ENCODE measurements at places on chromosomes 13 and 19.

- no peak for DNase-seq
These were observed 524.6 kb downstream of the EFNB2 start for GRCh38 chr13:106010836-106011235.

DNA sequence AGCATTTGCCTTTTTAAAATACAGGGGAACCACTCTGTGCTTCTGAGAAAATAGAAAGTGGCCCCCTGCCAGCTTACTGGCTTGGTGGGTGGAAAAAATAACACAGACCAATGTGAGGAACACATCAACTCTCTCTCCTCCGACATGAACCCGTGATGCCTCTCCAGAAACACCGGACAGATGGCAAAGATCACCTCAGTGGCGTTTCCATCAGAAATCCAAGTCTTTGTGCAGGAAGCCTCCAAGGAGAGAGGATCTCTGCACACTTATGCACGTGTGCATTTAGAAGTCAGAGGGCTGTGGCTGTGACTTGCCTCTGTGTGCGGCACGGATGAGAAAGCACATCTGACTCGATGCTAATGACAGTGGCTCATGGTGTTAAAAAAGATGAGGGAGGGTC lies 112.3 kb upstream of the KLF12 start:
- peak; percentile 32 for DNase-seq

DNA sequence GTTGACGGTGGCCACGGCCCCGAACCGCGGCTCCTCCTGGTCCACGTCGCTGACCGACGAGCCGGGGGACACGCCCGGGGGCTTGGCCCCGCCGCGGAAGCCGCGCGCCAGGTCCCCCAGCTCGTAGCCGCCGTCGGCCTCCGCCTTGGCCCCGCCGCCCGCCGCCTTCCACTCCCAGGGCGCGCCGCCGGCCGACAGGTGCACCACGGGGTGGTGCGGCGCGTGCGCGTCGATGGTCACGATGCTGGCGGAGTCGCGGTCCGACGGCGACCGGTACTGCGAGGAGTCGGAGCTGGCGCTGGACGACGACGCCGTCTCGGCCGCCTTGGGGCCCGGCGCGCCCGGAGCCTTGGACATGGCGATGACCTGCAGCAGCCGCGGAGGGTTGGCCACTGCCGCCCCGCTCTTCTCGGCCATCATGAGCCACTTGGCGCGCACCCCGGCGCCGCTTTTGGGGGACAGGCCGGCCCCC lies 9.0 kb downstream of the PLPPR3 start:
- DNase-seq = no peak

- no peak for DNase-seq
These were observed 262.5 kb upstream of the STARD13 start for GRCh38 chr13:33548069-33548468.

GRCh38 chr19:1361601-1362386 lies 21.9 kb upstream of the NDUFS7 start:
- no peak for DNase-seq

- DNase-seq = peak; percentile 14
These were observed 776.0 kb downstream of the DACH1 start for GRCh38 chr13:71090990-71091389.

- no peak for DNase-seq
These were observed 89.5 kb upstream of the RFC3 start for GRCh38 chr13:33728271-33729037.

- no peak for DNase-seq
These were observed 917 bp downstream of the SPC24 start for GRCh38 chr19:11154683-11155047.

- no peak for DNase-seq
These were observed 1270.8 kb downstream of the PCDH9 start for GRCh38 chr13:65959305-65959704.

DNA sequence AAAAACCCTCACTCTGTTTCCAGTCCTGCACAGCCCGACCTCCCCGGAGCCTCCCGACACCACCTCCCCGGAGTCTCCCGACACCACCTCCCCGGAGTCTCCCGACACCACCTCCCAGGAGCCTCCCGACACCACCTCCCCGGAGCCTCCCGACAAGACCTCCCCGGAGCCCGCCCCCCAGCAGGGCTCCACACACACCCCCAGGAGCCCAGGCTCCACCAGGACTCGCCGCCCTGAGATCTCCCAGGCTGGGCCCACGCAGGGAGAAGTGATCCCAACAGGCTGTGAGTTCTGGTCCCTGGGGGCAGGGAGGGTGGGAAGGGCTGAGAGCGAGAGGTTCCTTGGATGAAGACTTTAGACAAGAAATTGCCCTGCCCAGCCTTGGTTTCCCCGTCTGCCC lies 5.4 kb downstream of the MADCAM1 start:
- DNase-seq = no peak

DNA sequence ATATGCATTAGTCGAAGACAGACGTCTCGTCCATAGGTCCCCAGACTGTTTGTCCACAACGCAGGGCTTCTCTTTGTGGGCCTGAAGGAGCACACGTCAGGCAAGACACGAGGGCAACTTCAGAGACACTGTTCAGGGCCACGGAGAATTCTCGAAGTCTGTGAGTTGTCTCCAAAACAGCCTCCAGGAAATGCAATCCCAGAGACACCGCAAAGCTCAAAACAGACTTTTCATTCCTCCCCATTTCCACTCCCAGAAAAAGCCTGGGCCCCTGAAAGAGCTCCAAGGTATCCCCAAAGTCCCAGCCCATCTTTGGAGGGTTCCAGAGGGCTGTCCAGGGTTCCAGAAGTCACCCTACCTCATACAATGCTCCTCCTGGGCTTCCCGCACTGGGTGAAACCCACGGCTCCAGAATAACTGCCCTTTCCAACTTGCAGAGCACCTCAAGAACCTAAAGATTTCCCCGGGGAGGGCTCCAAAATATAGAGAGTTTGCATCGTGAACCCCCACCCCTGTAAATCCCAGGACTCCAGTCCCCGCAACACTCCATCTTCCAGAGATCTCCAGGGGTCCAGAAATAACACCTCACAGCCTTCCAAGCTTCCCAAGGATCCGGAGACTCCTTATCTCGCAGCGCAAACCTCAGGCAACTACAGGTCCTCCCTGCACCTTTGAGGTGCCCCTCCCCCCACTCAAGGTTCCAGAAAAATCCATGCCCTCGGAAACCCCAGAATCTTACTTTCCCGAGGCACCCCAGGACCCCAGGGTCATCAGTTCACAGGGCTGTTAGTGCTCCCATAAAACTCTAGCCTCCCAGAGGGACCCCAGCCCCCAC lies 687 bp upstream of the FTL start:
- peak; percentile 54 for DNase-seq

- no peak for DNase-seq
These were observed 10.3 kb downstream of the GJB6 start for GRCh38 chr13:20221772-20222171.

GRCh38 chr13:41827507-41828213 lies 133.2 kb downstream of the VWA8 start:
- DNase-seq = no peak

DNA sequence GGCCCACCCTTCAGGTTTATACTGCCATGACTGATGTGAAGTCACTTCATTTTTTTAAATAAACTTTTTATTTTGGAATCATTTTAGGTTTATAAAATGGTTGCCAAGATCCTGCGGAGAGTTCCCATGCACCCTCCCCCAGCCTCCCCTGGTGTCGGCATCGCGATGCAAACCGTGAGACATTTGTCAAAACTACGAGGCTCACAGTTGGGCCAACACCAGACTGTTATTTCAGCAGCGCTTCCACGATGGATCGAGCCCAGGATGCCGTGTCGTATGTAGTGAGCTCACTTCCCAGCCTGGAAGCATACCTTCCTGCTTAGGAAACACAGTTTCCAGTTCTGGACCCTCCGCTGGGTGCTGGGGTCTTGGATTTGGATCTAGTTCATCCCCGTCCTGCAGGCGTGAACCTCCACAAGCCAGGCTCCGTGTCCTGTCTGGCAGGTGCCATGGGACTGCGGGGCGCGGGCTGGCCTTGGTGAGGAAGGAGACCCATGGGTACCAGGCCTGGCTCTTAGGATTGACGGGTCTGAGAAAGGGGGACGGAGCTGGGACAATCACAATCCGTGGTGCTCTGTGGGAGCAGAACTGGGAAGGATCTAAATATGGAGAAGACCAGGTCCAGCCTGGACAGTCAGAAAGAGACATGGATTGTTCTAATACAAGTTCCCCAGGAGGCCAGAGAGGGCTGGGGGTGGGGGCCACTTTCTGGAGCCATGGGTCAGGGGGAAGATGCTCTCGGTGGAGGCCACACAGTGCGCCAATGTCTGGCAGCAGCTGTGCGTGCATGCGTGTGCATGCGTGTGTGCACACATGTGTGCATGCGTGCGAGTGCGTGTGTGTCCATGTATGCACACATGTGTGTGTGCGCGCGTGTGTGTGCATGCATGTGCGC lies 2.4 kb upstream of the SBK2 start:
- DNase-seq = no peak

DNA sequence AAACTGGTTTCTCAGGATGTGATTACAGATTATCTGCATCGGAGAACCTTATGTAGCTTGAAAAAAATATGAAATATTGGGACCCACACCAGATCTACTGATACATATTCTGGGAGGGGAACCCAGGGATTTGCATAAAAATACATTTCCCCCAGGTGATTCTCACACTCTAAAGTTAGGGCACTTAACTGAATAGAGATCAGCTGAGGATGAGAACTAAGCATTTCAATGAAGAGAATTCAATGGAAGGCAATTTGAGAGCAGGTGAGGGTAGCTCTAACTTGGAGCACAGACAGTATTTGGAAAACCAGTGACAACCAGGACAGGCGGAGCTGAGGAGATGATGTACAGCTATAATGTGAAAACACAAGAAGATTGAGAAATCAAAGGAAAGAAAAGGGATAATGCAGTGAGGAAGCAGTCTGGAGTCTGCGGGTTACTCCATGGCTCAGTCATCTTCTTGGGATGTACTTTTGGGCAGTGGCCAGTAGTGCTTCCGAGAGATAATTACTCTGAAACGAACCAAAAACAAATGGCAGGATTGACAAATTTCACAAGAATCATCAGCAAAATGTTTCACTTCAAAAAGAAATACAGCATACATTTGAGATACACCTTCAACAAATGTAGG lies 6.1 kb upstream of the OXGR1 start:
- DNase-seq = no peak

GRCh38 chr13:24899601-24900000 lies 135.6 kb downstream of the RNF17 start:
- no peak for DNase-seq

GRCh38 chr13:47846886-47847285 lies 154.2 kb downstream of the SUCLA2 start:
- DNase-seq = no peak

DNA sequence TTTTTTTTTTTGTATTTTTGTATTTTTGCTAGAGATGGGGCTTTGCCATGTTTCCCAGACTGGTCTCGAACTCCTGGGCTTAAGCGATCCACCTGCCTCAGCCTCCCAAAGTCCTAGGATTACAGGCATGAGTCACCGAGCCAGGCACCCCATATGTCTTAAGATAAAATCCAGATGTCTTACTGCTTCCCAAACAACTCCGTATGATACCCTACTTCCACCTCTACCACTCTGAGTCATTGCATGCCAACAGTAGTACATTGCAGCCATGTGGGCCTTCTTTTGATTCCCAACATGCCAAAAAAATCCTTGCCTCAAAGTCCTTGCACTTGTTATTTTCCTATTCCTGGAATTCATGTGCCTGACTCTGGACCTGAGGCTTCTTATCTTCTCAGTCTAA lies 799.2 kb downstream of the GPC5 start:
- peak; percentile 17 for DNase-seq

- DNase-seq = no peak
These were observed 32.1 kb downstream of the SLC25A30 start for GRCh38 chr13:45385907-45386553.

GRCh38 chr13:98265692-98266551 lies 88.9 kb upstream of the RNF113B start:
- DNase-seq = peak; percentile 23

- DNase-seq = no peak
These were observed 29.9 kb downstream of the KCTD15 start for GRCh38 chr19:33826521-33826920.

GRCh38 chr13:61036715-61037114 lies 378.9 kb downstream of the PCDH20 start:
- DNase-seq = no peak

DNA sequence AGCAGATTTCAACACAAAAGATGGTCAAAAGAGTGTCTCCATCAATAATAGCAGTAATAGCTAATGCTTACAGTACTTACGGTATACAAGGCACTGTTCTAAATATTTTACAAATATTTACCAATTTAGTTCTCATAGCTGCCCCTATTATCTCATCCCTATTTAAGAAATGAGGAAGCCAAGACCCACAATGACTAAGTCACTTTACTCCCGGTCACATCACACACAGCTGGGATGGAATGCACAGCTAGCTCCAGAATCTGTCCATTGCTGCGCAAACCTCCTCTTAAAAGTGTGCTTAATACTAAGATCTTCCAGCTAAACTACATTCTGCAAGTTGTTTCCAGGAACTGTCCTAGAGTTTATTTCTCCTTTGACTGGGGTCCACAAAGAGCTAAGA lies 63.4 kb downstream of the RAP2A start:
- no peak for DNase-seq

GRCh38 chr19:55536951-55537740 lies at the start of gene SBK2:
Gene SBK2, minus strand, starts transcription at chr19:55537133. Its CDS starts 839 bp downstream, at chr19:55536294.
- peak; percentile 75 for DNase-seq

DNA sequence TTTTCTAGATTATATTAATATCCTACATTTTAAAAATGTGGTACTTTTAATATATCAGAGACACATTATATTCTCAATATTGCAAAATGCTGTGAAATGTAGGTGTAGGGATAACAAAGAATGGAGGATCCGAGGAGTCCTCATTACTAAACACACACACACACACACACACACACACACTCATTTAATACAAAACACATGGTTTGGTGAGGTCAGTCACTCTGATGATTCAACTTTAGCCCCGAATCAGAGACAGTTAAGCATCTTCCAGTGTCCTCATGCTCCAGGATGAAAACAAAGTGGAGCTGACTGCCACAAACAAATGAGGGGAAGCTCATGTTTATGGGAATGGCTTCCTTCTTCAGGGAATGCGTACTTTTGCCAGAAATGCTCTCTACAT lies 147.5 kb downstream of the CYSLTR2 start:
- no peak for DNase-seq

GRCh38 chr19:58388175-58388526 lies 1.1 kb downstream of the RPS5 start:
- no peak for DNase-seq

GRCh38 chr13:20713751-20714150 lies 10.3 kb downstream of the IL17D start:
- peak; percentile 51 for DNase-seq
